ENCODE measurements at places on chromosomes 7 and 10.

DNA sequence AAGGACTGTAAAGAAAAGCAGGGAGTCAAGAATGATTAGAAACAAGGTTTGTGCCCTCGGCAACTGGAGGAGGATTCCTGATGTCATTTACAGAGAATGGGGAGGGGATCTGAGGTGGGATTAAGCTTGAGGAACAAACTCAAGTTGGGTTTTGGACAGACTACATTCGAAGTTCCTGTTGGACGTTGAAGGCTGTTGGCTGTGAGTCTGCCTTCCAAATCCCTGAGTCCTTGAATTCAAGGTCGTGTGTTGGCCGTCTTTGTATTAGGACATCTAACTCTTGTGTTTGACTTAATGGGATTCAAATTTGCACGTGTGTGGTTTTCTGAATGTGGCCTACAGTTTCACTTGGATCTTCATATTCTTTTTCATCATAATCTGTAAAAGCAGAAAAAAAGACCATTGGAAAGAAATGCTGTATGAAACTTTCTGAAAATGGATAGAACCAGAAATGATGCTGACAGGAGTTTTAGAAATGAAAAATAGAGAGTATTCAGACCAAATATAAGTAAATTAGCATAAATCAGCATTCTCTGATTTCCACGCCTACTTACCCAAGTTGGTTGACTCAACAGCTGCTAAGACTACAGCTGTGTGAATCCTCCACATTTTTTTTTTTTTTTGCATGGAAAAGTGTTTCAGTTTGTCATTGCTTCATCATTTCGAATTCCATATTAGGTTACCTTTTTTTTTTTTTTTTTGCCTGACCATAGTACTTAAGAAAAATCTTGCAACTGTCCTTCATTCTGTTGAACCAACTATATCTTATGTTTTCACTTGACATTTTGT, 94.8 kb downstream of the KIAA1217 start:
- no peak for DNase-seq

- DNase-seq: no peak
Observed at GRCh38 chr10:69340695-69341094, 62.4 kb downstream of the HK1 start.

GRCh38 chr7:85164376-85164775, 22.5 kb downstream of the SEMA3D start:
- no peak for DNase-seq

DNA sequence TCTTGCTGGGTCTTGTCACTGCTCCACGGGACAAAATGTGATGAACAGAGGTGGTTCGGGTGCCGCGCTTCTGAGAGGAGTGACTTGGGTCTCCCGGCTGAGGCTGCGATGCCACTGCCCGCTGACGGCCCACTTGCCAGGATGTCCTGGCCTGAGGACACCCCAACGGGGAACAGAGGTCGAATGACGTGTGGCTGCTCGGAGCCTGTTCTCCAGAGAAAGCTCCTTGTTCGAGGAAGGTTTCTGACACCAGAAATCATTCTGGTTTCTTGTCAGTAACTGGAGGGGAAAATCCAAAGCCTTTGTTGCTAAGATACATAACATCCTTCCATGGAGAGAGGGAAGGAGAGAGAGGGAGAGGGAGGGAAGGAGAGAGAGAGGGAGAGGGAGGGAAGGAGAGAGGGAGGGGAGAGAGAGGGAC, 236.4 kb downstream of the WDR37 start:
- no peak for DNase-seq

GRCh38 chr7:37833107-37833817, 15.1 kb upstream of the NME8 start:
- DNase-seq: peak; percentile 61

DNA sequence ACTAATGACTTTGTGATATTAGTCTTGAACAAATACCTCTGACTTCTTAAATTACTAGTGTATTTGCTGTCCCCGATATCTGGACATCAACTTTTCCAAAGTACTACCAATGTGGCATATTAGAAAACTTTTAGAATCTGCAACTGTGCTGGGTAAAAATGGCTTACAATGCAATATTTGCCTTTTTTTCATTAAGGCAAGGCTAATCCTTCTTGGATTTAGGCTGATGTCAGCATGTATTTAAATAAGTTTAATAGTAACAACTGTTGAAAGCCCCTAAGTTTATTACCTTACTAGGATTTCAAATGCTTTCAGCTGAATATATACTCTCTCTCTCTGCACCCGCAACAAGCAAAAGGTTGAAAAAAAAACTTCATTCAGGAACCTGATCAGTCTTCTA, 1232.3 kb downstream of the REEP3 start:
- no peak for DNase-seq

All from inflammatory macrophage treated with lipopolysaccharide for 4 hours (primary cell).